Vagina (tissue), 2 donors: ENCODE measurements at places on chromosomes 16 and 17.

DNA sequence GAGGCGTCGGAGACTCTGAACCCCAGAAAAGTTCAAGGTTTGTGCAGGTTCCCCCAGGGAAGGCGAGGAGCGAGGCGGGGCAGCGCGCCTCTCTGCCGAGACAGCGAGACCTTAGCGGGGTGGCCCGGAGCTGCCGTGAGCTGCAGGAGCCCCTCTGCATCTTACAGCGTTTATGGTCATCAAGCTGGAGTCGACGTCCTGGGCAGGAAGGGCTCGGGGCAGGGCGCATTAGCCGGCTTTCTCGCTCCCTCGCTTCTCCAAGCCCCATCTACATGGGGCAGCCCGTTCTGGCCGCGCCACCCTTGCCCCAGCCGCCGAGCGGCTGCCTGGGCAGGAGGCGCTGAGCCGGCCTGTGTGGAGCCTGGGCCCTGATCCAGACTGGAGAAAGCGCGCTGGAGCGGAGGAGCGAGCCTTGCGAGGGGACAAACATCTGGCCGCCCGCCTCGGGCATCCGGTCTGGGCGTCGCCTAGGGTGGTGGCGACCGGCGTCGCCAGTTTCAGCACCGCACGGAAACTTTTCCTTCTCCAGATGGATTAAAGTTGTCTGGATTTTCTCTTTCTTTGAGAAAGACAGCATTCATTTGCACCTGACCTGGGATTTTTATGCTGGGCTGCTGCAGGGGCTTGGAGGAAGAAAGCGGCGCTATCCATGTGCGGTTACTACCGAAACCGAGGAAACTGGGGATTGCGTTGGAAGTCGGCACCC, 750 bp downstream of the TMEM132E start:
- DNase-seq, result no peak

DNA sequence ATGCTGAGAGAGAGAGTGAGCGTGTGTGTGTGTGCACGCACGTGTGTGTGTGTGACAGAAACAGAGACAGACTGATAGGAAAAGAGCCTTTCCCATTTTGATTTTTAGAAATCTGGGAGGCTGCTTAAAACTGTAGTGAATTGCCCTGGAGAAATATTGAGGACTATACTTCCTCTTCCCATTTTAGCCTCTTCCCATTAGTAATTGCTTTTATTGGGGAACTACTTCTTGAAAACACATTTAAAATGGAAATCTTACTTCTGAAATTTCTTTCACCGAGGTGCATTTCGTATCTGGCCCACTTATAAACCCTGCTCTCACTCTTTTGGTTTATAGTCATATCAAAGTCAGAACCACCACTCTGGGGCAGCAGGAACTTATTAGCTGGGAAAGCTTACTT, 47.1 kb downstream of the NUP93 start:
- no peak for DNase-seq

DNA sequence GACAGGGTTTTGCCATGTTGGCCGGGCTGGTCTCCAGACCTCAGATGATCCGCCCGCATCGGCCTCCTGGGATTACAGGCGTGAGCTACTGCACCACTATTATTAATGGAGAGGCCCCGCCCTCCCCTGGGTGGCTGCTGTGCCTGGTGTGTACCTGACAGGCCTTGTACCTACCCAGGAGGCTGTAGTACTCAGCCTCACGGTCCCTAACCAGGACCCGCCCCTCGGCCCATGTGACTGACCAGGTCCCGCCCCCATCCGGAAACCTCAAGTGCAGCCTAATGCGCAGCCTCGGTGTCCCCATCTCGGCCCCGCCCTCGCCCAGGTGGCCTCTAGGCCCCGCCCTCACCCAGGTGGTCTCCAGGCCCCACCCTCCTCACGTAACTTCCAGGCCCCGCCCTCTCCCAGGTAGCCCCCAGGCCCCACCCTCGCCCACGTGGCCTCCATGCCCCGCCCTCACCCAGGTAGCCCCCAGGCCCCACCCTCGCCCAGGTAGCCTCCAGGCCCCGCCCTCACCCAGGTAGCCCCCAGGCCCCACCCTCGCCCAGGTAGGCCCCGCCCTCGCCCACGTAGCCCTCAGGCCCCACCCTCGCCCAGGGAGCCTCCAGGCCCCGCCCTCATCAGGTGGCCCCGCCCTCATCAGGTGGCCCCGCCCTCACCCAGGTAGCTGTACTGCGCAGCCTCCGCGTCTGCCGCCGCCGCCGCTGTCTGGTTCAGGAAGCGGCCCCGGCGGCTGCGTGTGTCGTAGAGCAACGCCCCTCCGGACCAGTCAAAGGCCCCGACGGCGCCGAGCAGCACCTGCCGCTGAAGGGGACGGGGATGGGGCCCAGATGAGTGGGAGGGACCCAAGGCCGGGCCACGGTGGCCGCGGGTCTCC, 31.0 kb downstream of the HASPIN start:
- peak; percentile 90 for DNase-seq

DNA sequence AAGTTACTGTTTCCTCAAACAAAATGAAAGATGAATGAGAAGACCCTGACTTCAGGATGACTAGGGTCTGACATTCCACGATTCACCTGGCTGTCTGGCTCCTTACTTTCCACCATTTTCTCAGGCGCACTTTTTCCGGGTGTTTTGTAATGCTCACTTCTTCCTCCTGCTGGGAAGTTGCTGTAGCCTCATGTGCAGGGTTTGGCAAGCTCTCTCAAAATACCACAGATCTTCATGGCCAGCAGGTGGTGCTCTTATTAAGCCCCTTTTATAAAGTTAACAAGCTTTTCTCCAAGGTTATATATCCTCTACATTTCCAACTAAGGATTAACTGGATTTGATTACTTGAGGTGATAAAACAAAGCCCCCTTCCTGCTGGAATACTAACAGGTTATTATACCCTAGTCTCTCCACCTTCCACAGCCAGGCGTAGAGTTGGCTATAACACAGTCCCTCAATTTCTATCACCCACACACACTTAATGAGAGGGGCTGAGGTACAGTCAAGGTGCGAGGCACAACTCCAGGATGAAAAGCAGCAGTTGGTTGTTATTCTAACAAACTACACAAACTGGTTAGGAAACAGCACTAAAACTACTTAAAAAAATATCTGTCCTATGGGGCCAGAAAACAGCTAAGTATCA, 45.4 kb downstream of the STH start:
- DNase-seq, result no peak

- no peak for DNase-seq
Observed at GRCh38 chr17:79678091-79678735, 52.5 kb upstream of the ENPP7 start.

DNA sequence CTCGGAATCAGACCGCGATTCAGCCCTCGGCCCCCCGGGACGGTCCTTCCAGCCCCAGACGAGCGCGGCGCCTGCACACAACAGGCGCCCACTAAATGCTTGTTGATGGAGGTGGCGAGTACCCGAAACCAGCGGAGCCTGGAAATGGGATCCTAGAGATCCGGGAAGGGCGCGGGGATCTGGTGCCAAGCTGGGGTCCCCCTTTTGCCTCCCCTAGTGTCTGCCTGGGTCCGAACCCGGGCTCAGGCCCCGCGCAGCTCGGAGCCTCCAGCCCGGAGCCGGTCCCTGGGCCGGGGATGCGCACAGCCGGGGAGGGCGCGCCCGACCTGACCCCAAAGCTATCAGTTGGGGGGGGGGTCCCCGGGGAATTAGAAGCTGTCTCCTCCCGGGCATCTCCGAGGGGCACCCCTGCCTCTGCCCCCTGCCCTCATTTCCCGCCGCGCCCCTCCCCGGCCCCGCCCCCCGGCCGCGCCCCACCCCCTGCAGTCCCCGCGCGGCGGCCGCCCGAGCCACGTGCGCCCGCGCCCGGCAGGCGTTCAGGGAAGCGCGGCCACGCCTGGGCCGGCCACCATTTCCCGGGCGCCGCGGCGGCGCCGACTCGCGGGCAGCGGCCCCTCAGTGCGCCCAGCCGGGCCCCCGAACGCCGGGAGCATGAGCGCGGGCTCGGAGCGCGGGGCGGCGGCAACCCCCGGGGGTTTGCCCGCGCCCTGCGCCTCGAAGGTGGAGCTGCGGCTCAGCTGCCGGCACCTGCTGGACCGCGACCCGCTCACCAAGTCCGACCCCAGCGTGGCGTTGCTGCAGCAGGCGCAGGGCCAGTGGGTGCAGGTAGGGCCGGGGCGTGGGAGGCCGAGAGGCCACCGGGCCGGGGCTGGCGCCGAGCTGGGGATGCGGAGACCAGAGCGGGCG, at the start of gene CPNE7:
TSS of gene CPNE7 (plus strand) at position 512 of the 906 bp plus-strand sequence. CDS start at position 652, 140 bp downstream.
- no peak for DNase-seq

- DNase-seq, result no peak
Observed at GRCh38 chr16:78376452-78376851, 277.0 kb downstream of the WWOX start.

DNA sequence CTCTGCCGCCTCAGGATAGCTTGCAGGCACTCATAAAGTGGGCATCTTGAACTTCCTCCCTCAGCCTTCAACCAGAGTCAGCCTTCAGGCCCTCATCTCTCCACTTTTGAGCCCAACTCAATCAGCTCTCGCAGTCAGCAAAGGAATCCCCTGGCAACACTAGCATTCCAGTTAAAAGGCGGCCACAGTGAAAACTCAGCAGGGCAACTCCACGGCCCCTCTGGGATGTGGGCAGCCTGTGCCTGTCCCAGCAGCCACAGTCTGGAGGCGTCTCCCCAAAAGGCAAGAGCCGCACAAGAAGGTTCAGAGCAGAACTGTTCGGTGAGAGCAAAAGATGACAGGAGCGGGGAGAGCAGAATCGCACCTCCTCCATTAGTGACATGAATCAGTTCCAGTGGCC, 9.0 kb downstream of the TMEM11 start:
- DNase-seq, result no peak

GRCh38 chr17:29836643-29837042, 93.4 kb downstream of the SSH2 start:
- no peak for DNase-seq

GRCh38 chr17:76530811-76531485, 6.6 kb downstream of the CYGB start:
- DNase-seq, result no peak

DNA sequence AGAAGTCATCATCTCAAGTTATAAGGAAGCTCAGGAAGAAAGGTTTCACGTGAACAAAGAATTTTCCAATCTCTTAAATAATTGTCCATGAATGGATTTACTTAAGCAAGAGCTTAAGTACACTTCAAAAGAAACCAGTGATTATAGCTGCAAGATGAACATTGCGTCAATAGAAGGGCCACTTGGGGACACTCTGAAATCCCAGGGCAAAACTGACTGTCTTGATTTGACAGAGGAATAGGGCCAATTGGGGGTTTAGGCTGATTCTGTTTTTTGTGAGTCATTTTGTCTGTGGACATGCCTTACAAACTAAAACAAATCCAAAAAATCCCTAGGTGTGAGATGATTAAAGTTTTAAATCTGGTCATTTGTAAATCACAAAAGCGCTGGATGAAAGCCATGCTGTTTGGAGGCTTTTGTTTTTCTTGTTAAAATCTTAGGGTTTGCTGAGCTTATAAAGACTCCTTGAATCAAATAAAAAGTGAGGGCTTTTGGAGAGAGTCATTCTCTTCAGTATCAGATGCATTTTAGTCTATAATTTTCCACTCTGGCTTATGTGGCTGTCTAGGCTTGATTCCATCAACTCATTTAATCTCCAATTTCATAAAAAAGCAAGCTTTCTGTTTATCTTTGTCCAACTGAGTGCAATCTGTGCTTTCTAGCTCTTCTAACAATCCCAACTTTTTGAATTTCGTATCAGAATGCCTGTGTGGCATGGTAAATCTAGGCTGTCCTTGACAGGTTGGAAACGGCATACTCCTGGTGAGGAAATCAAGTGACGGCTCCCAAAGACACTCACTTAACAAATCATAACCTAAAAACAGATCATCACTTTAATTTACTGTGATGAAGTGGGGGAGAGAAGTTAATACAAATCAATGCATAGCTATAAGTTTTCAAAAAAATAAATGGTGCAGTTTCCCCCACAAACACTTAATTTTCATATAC, 98.2 kb upstream of the SOX9 start:
- no peak for DNase-seq

DNA sequence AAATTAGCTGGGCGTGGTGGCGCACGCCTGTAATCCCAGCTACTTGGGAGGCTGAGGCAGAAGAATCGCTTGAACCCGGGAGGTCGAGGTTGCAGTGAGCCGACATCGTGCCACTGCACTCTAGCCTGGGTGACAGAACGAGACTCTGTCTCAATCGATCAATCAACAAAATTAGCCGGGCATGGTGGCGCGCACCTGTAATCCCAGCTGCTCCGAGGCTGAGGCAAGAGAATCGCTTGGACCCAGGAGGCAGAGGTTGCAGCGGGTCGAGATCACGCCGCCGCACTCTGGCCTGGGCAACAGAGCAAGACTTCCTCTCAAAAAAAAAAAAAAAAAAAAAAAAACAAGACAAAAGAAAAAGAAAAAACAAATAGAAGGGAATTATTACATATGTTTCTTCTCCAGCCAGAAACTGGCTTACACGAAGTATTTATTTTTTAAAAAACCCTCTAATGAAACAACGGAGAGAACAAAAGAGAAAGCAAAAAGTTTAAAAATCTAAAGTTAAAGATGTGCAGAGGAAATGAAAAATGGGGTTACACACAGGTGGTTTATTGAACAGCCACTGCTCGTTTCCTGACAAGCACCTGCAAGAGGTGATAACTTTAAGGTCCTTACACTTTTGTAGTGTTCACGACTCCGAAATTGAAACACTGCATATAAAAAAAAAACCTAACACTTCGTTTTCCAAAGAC, 1.4 kb downstream of the SYNRG start:
- no peak for DNase-seq
